ENCODE measurements at places on chromosomes 13 and 19. TPM values are rescaled to one million over a fixed set of nuclear protein-coding genes. Genes with fewer than 3 reads are reported as not detected.

The FCHO1 gene
- total RNA-seq, result 71.9 TPM

The UBE2L5 gene
- total RNA-seq, result not detected

The ZFP14 gene
- 4.8 TPM for total RNA-seq

The PRRG2 gene
- total RNA-seq, result 0.84 TPM

The ICAM5 gene
- total RNA-seq, result 0.20 TPM

The LRRC8E gene
- total RNA-seq, result not detected

The LILRA1 gene
- not detected for total RNA-seq

- H3K27ac ChIP-seq, result no peak overlapping the region
- H3K36me3 ChIP-seq, result no peaks in the 10 kb centered on the region
- H3K4me1 ChIP-seq, result no peaks in the 10 kb centered on the region
- no peaks in the 10 kb centered on the region for H3K27me3 ChIP-seq
- no peak overlapping the region for H3K4me3 ChIP-seq
These were observed 529.3 kb downstream of the IRS2 start for GRCh38 chr13:109256866-109257760.

GRCh38 chr19:42563352-42564210 is 31.1 kb downstream of the CEACAM8 start:
- no peaks in the 10 kb centered on the region for H3K36me3 ChIP-seq
- peaks cover 4% of the 10 kb centered on the region for H3K4me1 ChIP-seq
- H3K27me3 ChIP-seq, result peaks cover 2% of the 10 kb centered on the region
- DNase-seq, result peak; percentile 17
- H3K27ac ChIP-seq, result no peak overlapping the region

- DNase-seq, result no peak
- no peak overlapping the region for H3K4me3 ChIP-seq
- H3K4me1 ChIP-seq, result no peaks in the 10 kb centered on the region
- H3K36me3 ChIP-seq, result peaks cover 9% of the 10 kb centered on the region
- H3K27ac ChIP-seq, result no peak overlapping the region
These were observed 122.3 kb downstream of the PCCA start for GRCh38 chr13:100211016-100211710.

DNA sequence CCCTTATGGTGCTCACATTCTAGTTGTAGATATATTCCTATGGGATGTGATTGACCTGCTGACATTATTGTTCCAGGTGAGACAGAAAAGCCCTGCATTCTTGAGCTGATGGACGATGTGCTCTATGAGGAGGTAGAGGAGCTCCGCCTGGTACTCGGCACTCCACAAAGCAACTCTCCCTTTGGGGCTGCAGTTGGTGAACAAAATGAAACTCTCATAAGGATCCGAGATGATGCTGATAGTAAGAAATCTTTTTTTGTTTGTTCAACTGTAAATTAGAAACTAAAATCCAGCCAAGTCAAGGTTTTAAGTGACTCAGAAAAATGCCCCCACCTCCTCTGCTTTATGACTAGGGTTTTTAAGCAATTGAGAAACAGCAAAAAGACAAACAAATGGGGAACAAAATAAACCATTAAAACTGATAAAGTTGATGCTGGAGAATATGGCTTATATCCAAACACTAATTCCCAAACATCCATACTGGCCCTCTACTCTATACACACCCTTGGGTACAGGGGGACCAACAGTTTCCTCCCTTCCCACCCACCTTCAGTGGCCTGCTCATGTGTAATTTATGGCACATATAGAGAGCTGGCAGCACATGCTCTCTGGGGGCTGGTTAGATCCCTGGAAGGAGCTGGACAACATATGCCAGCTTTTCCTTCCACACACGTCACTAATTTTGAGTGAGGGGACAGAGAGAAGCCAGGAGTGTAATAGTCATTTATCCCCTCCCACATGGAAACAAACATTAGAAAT is 139.6 kb downstream of the STOML3 start:
- no peaks in the 10 kb centered on the region for H3K36me3 ChIP-seq
- no peak overlapping the region for H3K4me3 ChIP-seq
- H3K4me1 ChIP-seq, result no peaks in the 10 kb centered on the region
- no peak overlapping the region for H3K27ac ChIP-seq
- DNase-seq, result no peak

- no peak overlapping the region for H3K27ac ChIP-seq
- H3K4me3 ChIP-seq, result no peak overlapping the region
- H3K36me3 ChIP-seq, result no peaks in the 10 kb centered on the region
- no peaks in the 10 kb centered on the region for H3K27me3 ChIP-seq
- H3K4me1 ChIP-seq, result no peaks in the 10 kb centered on the region
These were observed 22.5 kb downstream of the NBEA start for GRCh38 chr13:34964558-34964957.

DNA sequence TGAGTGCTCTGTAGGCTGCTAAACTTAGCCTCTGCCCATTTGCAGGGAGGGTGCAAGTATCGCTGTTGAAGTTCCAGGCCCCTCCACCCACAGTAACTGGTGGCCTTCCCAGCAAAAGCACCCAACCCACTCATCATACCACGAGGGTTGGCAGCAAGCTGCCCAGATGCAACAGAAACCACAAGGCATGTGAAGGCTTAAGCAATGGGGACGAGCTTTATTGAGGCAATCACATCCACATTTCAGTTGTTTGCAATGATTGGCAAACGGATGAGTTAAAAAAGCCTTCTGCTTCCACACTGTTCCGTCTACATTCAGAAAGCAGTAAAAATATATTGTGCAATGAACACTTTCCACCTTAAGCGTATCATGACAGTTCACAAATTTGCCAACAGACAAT is 10.3 kb downstream of the GJB6 start:
- H3K4me3 ChIP-seq, result no peak overlapping the region
- H3K36me3 ChIP-seq, result no peaks in the 10 kb centered on the region
- no peak for DNase-seq
- H3K27me3 ChIP-seq, result no peaks in the 10 kb centered on the region
- no peaks in the 10 kb centered on the region for H3K4me1 ChIP-seq

- peak; percentile 69 for DNase-seq
- H3K27me3 ChIP-seq, result no peaks in the 10 kb centered on the region
- peak overlapping the region; percentile 89 for H3K4me3 ChIP-seq
These were observed 5.9 kb downstream of the LSM14A start for GRCh38 chr19:34178274-34178610.

DNA sequence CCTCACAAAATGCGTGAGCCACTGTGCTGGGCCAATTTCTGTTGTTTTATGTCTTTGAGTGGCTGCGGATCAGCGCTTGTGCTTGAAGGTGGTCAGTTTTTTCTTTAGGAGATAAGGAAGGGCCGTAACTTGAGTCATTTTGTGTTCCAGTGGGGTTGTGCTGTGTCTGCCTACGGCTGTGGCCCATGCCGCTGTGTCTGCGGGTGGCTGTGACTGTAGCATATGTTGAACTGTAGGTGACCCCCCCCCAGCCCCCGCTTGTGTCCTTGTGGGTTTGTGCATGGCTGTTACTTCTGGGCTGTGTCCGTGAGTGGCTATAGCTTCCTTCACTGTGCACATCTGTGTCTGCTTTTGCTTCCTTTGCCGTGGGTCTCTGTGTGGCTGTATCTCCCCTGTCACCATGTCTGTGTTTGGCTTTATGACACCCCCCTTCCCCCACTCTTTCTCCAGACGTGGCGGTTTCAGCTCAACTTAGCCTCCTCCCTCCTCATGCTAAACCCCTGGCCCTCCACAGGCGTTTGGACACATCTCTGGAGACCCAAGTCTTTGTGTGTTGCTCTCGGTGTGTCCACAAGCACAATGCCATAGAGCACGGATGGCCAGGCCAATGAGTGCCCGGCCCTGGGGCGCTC is 675 bp downstream of the PPP1R14A start:
- peaks cover 2% of the 10 kb centered on the region for H3K27me3 ChIP-seq
- H3K4me3 ChIP-seq, result no peak overlapping the region
- peaks cover 4% of the 10 kb centered on the region for H3K4me1 ChIP-seq

DNA sequence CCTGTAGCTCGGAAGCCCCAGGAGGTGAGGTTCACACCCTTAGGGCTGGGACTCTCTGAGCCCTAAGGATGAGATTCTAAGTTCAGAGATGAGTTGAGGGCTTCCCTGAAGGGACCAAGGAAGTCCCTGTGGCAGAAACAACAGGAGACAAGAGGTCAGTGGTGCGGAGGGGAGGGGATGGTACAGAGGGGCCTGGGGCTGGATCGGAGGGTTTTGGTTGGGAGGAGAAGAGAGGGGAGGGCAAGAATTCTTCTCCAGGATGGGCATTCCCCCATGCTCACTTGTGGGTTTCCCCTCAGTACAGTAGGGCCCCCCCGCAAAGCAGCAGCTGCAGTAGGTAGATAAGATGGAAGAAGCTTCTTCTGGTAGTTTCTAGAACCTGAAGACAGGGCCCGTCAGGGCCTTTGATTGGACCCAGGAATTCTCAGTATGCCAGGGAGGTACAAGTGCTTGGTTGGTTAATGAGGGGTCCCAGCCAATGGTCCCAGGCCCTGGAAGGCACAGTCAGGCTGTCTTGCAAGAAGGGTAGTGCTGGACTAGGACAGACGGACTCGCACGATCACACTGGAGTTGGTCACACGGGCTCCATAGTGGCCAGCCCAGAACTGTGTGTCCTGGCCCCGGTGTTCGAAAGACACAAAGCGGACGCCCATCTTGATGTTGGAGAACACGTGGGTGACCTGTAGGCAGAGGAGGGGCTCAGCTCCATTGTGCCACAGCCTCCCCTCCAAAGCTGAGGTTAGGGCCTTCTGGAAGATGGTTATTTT is 7.3 kb downstream of the FBXO27 start:
- no peak overlapping the region for H3K4me3 ChIP-seq
- no peaks in the 10 kb centered on the region for H3K4me1 ChIP-seq
- no peaks in the 10 kb centered on the region for H3K27me3 ChIP-seq
- H3K27ac ChIP-seq, result no peak overlapping the region
- DNase-seq, result no peak

GRCh38 chr19:7883796-7884570 is 4.3 kb upstream of the LRRC8E start:
- DNase-seq, result no peak
- no peaks in the 10 kb centered on the region for H3K36me3 ChIP-seq
- H3K27ac ChIP-seq, result no peak overlapping the region
- peaks cover 3% of the 10 kb centered on the region for H3K27me3 ChIP-seq
- H3K4me3 ChIP-seq, result no peak overlapping the region
- H3K4me1 ChIP-seq, result no peaks in the 10 kb centered on the region

GRCh38 chr13:100063906-100064305 is 25.0 kb upstream of the PCCA start:
- H3K27ac ChIP-seq, result no peak overlapping the region
- no peaks in the 10 kb centered on the region for H3K36me3 ChIP-seq
- DNase-seq, result no peak

- peaks cover 82% of the 10 kb centered on the region for H3K4me1 ChIP-seq
- H3K27ac ChIP-seq, result peak within 1 kb of the TSS; percentile 88
- peak; percentile 40 for DNase-seq
- H3K36me3 ChIP-seq, result peaks cover 20% of the 10 kb centered on the region
- peak within 1 kb of the TSS; percentile 96 for H3K4me3 ChIP-seq
- no peaks in the 10 kb centered on the region for H3K27me3 ChIP-seq
These were observed at the start of gene RASAL3 for GRCh38 chr19:15464394-15465385. Gene RASAL3, minus strand, starts transcription at chr19:15464544. Its CDS starts 186 bp downstream, at chr19:15464358.

DNA sequence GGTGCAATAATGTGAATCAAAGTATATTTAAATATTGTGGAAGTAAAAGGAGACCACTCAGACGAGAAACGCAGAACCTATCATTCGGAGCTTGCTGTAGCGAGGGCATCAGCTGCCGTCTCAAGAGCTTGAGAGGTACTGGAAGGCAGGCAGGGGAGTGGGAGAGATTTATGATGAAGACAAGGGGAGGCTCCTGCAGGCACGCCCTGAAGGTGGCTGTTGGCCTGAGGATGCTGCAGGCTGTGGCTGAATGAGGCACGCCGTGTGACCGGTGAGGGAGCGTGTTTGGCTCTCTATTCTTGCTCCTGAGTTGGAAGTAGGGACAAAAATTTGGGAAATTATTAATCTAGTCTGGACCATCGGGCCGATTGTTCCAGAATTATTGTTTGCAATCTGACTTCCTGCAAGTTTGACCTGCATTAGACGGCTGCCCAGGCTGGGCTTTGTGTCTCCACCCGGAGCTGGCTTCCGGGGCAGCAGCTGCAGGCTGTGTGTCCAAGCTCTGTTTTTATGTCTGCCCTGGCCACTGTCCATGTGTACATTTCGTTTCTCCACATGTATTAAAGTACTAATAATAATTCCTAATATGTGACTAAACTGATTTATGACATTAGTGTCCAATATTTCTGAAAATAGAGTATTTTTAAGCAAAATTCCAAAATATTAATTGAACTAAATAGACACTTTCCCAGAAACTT is 91.1 kb upstream of the ANKRD10 start:
- DNase-seq, result no peak
- H3K4me3 ChIP-seq, result no peak overlapping the region
- H3K27me3 ChIP-seq, result no peaks in the 10 kb centered on the region
- no peak overlapping the region for H3K27ac ChIP-seq
- no peaks in the 10 kb centered on the region for H3K4me1 ChIP-seq

- H3K27ac ChIP-seq, result no peak overlapping the region
- no peaks in the 10 kb centered on the region for H3K4me1 ChIP-seq
- no peaks in the 10 kb centered on the region for H3K27me3 ChIP-seq
- H3K4me3 ChIP-seq, result no peak overlapping the region
- H3K36me3 ChIP-seq, result no peaks in the 10 kb centered on the region
These were observed 7.4 kb downstream of the IFNL1 start for GRCh38 chr19:39303373-39304184.

- no peaks in the 10 kb centered on the region for H3K4me1 ChIP-seq
- no peak for DNase-seq
- no peaks in the 10 kb centered on the region for H3K36me3 ChIP-seq
- H3K4me3 ChIP-seq, result no peak overlapping the region
These were observed 754.2 kb downstream of the FGF9 start for GRCh38 chr13:22425087-22425486.

Measured in CD4-positive, CD25-positive, alpha-beta regulatory T cell (primary cell).